ENCODE measurements at places on chromosomes 11 and 22.

DNA sequence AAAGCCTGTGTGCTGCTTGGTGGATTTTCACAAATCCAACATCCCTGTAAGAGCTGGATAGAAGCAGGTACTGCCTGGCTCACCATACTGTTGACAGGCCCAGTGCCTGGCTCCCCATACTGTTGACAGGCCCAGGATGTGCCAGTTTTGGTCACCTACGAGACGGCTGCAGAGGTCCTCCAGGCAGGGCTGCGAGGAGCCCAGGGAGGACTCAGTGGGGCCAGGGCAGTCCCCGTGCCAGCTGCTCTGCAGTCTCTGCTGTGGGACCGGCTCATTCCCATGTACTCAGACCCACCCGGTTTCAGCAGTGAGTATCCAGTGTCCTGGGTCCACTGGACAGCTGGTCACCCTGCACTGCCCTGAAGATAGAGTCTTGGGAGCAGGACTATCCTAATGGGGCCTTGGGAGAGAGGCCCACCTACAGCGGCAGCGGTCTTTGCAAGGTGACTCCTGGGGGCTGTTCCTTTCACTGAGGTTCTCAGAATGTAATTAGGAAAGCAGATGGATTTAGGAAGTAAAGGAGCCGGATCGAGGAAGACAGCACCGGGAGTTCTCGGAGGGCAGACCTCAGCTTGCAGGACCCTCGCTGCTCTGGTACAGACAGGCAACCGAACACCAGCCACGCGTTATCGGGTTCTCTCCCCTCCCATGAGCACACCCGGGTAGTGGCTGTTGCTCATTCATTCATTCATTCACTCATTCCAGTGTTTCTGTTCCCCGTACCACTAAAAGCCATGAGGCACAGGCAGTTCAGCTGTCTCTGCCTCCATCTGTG is 106.1 kb downstream of the CTTN start:
- DNase-seq, result no peak

GRCh38 chr22:22042599-22043295 is 60.2 kb upstream of the TOP3B start:
- DNase-seq, result no peak

GRCh38 chr22:50674130-50674500 is 1.5 kb downstream of the SHANK3 start:
- no peak for DNase-seq

GRCh38 chr22:34334893-34335292 is 414.6 kb upstream of the LARGE1 start:
- DNase-seq, result no peak

DNA sequence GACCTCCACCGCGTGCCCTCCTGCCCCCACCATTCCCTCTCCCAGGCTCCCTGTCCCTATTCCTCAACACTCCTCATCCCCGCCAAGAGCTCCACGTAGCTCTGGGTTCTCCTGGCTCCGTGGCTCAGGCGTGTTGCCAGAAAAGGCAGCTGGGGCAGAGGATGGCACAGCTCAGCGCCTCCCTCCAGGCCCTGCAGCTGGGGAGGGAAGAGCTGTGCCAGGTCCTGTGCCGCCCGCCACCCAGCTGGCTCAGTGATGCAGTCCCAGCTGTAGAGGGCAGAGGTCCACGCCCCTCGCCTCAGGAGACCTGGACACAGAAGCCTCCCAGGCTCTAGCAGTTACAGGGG is 4.2 kb downstream of the ARHGAP1 start:
- DNase-seq, result no peak

DNA sequence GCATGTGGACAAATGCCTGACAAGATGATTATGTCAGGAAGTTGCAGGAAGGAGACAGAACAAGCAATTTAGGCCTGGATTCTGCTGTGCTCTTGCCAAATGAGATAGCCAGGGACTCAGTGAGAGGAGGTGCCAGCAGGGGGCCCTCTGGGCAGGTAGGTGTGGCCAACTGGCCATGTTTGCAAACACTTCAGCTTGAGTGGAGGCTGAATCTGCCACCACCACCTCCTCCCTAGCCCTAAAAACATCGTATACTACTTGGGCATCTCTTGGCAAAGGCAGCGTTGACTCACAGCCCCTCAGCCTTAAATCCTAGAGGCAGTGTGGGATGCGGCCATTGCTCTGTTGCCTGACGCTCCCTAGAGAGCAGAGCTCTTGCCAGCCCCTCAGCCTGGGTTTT is 95.1 kb upstream of the PLET1 start:
- no peak for DNase-seq

DNA sequence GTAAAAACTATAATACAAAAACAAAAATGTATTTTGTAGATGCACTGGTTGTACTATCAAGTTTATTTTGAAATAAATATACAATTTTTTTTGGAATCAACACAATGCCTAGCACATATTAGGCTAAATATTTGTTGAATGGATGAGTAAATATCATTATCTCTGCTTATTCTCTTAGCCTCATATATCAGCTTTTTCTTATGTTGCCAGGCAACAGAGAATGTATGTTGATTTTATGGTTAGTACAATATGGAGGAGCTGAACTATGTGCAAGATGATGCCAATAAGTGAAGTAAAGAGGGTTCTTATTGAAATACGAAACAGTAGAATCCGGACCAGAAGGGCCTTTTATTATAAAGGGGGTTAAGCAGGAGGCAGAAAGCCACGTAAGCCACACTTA is 94.9 kb downstream of the FAR1 start:
- no peak for DNase-seq

- no peak for DNase-seq
These were observed 12.4 kb upstream of the MPPED1 start for GRCh38 chr22:43399338-43399979.

DNA sequence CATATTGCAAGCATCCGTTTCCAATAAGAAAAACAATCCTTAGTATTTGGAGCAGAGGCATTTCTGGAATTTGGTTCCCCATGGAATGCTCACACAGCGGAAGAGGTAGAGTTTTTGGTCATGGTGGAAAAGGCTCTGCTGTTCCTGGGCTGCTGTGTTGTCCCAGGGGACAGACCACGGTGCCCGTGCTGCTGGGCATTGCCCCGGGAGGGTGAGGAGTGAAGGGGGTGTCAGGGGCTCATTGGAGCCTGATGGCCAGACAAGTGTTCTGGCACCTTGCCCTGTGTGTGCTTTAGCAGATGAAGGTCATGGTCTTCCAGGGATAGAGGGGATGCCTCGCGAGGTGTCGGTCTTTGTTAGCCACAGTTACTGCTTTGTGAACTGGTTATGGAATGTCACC is 61.2 kb downstream of the MPPED1 start:
- DNase-seq, result no peak

GRCh38 chr11:132898021-132898420 is 634.3 kb downstream of the OPCML start:
- DNase-seq, result no peak

DNA sequence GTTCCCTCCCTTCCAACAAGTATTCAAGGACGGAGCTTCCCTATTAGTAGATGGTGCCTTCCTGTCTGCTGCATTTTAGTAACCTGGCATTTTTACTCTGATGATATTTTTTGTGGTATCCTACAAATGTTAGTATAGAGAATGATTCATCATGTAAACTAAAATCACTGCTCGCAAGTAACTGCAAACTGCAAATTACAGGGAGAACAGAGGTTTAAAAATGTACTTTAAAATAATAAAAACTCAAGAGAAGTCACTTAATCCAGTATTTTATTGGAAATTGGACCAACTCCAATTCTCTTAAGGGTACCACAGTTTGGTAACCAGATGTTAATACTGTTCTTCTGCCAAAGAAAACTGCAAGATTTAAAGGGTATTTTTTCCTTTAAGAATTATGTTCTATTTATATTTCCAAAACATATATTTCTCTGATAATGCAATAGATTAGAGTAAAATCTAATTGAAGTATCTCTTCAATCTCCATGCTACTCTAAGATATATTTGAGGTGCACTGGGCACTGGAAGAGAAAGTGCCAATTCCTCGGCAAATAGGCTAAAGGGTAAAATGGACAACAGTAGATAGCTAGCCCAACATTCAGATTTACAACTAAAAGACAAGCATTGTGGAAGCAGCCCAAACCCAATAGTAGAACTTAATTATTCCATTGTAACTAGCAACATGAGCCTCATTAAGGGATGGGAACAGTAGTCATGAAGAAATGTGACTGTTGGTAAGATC is 298.0 kb downstream of the TTC28 start:
- no peak for DNase-seq

GRCh38 chr11:26839911-26840698 is 118.2 kb upstream of the SLC5A12 start:
- no peak for DNase-seq

GRCh38 chr11:95092549-95093324 is 3.1 kb downstream of the ENDOD1 start:
- DNase-seq, result no peak

DNA sequence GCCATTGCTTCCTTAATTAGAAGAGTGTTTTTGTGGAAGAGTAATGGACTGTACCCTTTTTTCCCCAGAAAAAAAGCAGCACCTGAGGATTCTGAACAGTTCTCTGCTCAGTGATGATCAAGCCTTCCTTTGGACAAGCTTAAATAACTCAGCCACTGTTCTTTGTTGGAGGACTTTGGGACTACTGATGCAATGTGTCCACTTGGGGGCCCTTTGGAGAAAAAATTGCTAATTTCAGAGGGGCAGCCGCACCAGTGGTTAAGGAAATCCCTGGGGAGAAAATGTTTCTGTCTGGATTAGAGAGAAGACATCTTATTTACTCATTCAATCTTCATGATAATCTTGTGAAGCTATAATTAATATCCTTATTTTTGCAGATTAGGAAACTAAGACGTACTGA is 5.3 kb upstream of the KMT2A start:
- no peak for DNase-seq

DNA sequence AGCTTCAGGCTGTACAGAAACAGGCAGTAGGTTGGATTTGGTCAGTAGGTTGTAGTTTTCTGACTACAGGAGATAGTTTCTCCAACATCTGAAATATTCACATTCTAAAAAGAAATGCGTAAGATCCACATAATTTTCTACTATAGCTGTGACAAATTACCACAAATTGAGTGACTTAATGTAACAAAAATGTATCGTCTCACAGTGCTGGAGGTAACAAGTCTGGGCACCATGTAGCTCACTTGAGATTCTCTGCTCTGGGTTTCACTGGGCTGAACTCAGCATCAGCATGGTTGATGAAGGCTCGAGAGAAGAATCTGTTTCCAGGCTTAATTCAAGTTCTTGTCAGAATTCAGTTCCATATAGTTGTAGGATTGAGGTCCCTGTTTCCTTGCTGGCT is 350.9 kb upstream of the CCDC179 start:
- no peak for DNase-seq

DNA sequence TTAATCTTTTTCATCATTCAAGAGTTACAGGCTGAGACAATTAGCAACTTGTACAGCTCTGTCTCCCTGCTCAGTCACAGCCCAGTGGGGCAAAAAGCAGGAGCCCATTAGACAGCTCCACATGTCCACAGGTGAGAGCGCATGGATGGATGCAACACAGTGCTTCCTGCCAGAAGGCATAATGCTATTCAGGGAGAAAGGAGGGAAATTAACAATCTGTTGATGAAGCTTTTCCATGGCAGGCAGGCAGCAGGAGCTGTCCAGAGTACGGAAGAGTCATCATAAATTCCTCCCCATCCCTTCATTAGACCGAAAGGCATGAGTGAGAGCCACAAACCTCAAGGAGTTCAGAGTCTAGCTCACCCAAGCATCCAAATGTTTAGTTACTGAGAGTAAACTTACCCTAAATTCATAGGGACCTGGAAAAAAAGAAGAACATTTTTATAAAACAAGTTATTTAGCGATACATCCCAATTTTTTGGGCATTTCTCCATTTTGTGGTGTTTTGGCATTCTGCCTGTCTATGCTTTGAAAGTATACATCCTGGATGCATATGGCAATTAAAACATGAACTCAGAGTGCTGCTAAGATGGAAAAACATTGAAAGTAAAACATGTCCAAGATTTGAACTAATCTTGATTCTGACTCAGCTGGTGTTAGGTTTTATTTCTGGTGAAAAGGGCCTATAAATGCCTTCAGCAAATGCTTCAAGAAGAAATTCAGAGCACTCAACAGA is 428.1 kb downstream of the OPCML start:
- DNase-seq, result no peak

GRCh38 chr22:34688825-34689224 is 377.1 kb upstream of the ISX start:
- DNase-seq, result no peak

- DNase-seq, result no peak
These were observed 104.6 kb upstream of the NCAM1 start for GRCh38 chr11:112856591-112856990.

DNA sequence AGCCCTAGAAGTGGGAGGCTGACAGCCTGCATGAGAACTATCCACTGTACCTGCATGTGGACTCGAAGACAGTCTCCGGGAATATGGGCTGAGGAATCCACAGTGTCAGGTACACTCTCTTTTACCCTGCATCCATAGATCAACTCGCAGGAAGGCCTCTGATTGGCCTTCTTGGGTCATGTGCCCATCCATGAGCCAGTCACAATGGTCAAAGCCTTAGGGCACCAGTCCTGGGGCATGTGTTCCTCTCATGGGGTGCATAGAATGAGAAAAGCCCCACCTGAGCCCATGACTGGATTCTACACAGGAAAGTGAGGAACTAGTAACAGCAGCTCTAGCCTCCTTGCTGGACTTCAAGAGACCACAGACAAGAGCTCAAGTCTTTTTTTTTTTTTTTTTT is 10.6 kb downstream of the ART1 start:
- no peak for DNase-seq

- peak; percentile 91 for DNase-seq
These were observed 388 bp upstream of the MUS81 start for GRCh38 chr11:65859812-65860277.

DNA sequence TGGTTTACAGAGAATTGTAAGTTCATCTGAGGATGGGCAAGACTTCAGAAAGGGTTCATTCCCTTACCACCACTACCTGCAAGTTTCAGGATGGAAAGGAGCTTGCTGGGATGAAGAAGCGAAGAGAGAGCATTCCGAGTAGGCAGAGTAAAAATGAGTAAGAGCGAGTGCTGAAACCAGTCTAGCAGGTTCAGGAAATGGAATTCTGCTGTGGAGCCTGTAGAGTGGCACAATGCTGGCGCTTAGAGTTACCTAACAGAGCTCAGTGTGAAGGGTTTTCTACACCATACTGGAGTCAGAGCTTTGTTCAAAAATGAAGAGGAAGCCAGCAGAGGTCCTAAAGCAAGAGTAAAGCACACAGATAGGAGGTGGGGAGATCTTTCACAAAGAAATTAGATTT is 179.2 kb upstream of the ZC3H12C start:
- DNase-seq, result no peak

- no peak for DNase-seq
These were observed 22.9 kb upstream of the ASPHD2 start for GRCh38 chr22:26406118-26406517.

DNA sequence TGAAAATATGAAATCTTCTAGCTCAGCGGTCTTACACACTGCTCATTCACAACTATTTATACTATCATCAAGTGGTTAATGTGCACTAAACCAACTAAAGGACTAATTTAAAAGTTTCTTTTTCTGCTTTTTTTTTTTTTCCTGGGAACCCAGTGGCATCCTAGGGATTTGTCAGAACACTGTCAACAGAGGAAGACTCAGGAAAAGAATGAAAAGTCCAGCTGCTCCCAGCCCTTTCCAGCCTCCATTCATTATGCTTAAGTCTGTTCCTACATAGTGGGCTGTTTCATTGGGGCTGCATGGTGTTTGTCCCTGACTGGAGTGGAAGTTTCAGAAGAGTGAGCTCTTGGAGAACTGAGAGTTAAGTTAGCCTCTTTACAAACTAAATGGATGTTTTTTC is 391.1 kb downstream of the AASDHPPT start:
- no peak for DNase-seq

- no peak for DNase-seq
These were observed 7.8 kb downstream of the ADAMTS8 start for GRCh38 chr11:130420478-130421198.

Data from lower leg skin (tissue), 4 donors.